Activated T-helper 1 cell treated with Interleukin-2 at 50 U/mL for 16 hours (primary cell): ENCODE measurements at places on chromosomes 2 and 18.

DNA sequence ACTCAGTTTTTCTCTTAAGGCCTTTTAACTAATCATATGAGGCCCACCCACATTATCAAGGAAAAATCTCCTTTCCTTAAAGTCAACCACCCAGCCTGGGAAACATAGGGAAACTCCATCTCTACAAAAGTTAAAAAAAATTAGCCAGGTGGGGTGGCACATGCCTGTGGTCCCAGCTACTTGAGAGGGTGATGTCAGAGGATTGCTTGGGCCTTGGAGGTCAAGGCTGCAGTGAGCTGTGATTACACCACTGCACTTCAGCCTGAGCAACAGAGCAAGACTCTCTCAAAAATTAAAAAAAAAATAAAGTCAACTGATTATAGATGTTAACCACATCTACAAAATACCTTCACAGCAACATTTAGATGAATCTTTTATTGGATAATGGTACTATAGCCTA, 5.8 kb downstream of the DPYSL5 start:
- no peak for DNase-seq

- DNase-seq: no peak
Measured at GRCh38 chr2:171675810-171676345, 11.4 kb upstream of the DYNC1I2 start.

DNA sequence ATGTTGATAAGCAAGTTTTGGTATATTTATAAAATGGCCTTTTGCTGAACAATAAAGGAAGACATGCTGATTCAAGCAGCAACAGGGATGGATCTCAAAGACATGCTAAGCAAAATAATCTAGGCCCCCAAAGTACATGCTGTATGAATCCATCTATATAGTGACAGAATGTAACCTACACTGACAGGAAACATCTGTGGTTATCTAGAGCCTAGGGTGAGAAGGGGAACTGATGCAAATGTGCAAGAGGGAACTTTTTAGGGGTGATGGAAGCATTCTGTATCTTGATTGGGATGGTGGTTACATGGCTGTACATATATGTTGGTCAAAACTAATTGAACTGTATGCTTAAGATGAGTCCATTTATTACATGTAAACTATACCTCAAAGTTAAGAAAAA, 24.2 kb downstream of the CNRIP1 start:
- no peak for DNase-seq

GRCh38 chr2:118054213-118055008, 33.9 kb upstream of the INSIG2 start:
- no peak for DNase-seq

DNA sequence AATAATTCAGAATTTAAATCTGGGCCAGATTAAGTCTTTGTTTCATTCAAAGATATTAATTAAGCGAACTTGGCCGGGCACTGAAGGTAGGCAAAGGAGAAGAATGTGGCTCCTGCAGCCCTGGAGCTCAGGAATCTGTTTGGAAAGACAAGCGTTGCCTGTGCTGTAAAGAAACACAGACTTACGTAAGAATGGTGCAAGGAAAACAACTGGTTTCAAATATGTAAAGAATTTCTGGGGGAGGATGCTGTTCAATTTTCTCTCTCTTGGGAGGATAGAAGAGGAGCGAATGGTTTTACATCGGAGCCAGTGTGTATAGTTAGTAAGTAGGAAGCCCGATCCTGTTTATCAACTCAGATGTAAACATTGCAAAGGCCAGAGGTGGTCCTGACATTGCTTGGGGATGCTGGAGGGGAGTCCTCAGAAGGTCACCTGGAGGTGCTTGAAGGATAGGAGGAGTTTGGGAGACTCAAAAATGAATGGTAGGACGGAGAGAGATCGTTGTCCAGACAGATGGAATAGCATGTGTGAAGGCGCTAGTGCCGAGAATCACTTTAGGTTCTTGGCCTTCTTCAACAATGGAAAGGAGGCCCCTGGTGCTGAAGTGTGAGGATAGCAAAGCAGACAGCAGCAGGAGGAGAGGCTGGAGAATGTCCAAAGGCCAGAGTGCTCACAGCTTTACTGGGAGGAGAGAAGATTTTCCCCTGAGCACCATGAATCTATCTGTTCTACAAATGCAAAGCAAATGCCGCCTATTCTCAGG, 456.1 kb downstream of the LPIN1 start:
- DNase-seq: no peak

GRCh38 chr2:62968168-62968567, 82.5 kb upstream of the OTX1 start:
- DNase-seq: no peak

- DNase-seq: no peak
Measured at GRCh38 chr2:64765160-64765805, 111.6 kb upstream of the SERTAD2 start.

- no peak for DNase-seq
Measured at GRCh38 chr18:21632393-21632792, 20.3 kb downstream of the SNRPD1 start.

DNA sequence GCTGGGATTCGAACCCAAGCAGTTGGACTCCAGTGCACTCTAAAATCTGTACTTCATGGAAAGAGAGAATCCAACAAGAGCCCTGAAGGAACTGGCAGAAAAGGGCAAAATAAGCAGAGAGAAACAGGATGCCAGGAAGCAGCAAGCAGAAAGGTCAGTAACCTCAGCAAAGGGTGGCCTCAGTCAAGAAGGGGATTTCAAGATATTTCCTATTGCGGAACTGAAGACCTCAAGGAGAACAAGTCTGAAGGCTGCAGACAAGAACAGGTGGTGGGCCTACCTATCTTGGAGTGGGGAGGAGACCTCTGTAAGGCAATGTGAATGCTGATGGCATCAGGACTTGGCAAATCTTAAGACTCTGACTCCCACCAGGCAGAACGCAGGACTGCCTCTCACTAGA, 20.1 kb upstream of the MREG start:
- no peak for DNase-seq

- no peak for DNase-seq
Measured at GRCh38 chr2:1548910-1549673, 135.8 kb downstream of the TPO start.

GRCh38 chr2:75892490-75892889, 181.8 kb upstream of the GCFC2 start:
- no peak for DNase-seq
